Stimulated activated CD8-positive, alpha-beta memory T cell treated with anti-CD3 and anti-CD28 coated beads, Interleukin-12 subunit alpha, Interleukin-12 subunit beta, amount 100 ng/mL, for 1 hour (primary cell): ENCODE measurements at places on chromosomes 11 and 22.

DNA sequence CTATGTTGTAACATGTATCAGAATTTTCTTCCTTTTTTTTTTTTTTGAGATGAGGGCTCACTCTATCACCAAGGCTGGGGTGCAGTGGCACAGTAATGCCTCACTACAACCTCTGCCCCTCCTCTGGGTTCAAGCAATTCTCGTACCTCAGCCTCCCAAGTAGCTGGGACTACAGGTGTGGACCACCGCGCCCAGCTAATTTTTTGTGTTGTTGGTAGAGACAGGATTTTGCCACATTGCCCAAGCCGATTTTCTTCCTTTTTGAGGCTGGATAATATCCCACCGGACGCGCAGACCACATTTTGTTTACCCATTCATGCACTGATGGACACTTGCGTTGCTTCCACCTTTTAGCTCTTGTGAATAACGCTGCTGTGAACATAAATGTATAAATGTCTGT is 97.0 kb downstream of the BRD1 start:
- no peak for DNase-seq

DNA sequence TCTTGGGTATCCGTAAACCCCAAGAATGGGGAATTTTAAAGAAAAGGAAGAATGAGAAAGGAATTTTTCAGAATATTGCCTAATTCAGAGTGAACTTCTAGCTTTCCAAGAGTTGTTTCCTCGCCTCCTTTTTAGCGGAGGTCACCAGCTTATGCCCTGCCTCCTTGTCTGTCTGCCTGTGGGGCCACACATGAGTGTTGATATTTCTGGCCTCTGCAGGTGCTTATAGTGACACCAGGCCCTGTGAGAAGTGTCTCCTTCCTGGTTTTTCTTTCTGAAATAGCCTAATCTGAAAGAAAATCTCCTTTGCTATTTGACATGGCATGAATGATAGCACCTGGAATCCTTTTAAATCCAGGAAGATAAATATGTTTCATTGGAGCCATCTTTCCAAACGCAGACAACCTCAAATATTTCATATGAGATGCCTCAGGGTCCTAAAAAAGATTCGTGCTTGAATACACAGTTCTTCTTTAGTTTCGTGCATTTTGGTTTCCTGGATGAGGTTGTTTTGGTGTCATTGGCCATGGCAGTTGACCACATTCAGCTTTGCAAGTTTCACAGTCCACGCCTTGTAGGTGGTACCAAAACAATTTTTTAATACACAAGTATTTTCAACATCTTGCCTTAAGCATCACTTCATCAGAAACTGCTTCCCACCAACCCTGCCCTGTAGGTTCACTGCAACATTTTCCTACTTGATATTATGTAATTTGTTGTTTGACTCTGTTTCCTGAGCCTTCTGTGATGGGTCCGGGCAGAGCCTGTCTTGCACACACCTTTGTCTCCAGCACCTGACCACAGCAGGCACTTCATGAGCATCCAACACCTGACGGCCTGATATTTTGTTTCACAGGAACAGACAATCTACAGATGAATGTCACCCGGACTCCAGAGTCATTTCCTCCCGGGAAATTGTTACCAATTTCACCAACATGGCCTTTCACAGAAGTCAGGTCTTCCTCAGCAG is 159.4 kb downstream of the C11orf91 start:
- DNase-seq = no peak

- no peak for DNase-seq
These were observed 346.6 kb downstream of the AASDHPPT start for GRCh38 chr11:106424111-106424510.

DNA sequence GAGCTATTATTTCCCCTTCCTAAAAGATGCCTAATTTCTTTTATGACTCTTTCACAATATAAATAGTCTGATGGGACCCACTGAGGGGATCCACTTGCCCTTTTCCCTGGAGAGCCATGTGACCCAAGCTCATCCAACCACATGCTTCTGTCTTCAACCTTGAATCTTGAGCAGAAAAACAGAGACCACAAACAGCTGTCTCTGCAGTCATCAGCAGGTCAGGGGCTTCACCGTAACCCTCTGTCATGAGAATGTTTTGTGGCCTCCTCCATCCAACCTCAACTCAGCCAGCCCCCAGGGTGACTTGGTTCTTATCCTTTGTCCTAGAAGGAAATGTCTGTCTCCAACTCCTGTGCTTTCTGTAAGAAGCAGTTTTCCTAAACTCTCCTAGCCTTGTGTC is 129.6 kb upstream of the POU2AF2 start:
- DNase-seq = no peak

DNA sequence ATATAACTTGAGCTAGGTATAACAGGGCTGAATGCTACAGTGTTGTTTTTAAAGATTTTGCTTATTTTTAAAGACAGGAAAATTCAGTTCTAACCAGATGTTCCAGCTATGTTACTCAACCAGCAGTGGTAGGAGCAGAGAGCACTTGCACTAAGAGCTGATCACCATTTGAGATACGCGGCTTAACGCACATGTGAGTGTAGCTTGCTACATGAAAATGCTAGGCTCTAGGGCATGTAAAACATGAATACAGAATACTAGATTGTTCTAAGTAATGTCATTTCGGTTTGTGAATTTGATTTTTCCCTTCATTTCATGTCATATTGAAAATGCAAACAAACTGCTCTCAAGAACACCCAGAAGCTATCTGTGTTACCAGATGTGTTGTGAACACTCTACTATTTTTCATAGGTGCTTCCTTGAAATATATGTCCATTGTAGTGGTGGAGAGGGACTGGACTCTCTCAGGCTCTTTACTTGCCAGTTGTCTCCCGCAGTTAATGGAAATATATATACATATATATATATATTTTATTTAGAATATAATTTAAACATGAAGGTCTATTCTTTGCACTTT is 10.8 kb upstream of the TECTA start:
- DNase-seq = no peak

- DNase-seq = no peak
These were observed 6.1 kb downstream of the MPEG1 start for GRCh38 chr11:59206635-59207034.

GRCh38 chr22:30865656-30866055 is 102.9 kb downstream of the MORC2 start:
- DNase-seq = no peak

DNA sequence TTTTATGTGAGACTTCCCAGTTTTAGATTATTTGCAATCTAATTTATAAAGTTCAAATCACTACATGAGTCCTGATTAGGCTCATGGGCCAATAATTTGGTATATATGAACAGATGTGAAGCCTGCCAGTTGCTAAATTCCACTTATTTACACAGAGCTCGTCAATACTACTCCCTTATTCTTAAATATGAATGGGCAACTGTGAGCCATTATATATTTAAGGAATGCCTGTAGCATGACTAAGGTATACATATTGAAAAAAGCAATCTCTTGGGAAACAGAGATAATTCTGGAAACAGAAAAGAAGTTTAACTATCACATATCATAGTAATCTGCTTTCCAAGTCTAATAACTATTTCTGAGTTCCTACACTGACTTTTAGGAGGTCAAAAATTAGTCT is 27.0 kb downstream of the RBMXL2 start:
- no peak for DNase-seq

DNA sequence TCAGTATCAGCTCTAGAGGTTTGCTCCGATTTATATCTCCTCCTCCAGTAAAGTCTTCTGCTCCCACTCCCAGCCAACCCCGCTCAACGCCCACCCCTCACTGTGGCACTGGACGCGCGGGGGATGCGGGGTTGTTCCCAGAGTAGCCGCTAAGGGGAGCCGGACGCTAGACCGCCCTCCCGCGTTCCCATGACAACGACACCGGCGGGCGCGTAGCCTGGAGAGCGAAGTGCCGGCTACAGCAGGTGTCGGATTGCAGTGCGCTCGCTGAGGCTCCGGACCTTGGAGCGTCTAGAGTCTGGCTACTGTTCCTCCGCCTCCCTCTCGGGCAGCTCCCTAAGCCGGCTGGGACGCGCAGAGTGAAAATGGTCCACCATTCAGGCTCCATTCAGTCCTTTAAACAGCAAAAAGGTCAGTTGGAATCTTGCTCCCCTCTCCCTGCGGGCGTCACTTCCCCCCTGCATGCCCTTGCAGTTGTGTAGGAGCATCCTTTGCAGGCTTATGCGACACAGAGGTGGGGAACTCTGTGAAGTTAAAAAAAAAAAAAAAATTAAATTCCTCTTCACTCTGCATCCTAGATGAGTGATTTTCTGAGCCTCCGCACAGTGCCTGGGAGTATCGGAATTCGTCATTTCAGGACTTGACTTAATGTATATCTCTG is at the start of gene ANO3:
TSS of gene ANO3 (plus strand) at position 220 of the 661 bp plus-strand sequence. CDS start at position 366, 146 bp downstream.
- DNase-seq = no peak

GRCh38 chr22:24390576-24390975 is 36.8 kb upstream of the ADORA2A start:
- DNase-seq = no peak

- DNase-seq = no peak
These were observed 125.7 kb downstream of the DYNC2H1 start for GRCh38 chr11:103234974-103235373.

GRCh38 chr22:45960477-45961386 is 16.2 kb downstream of the WNT7B start:
- no peak for DNase-seq

DNA sequence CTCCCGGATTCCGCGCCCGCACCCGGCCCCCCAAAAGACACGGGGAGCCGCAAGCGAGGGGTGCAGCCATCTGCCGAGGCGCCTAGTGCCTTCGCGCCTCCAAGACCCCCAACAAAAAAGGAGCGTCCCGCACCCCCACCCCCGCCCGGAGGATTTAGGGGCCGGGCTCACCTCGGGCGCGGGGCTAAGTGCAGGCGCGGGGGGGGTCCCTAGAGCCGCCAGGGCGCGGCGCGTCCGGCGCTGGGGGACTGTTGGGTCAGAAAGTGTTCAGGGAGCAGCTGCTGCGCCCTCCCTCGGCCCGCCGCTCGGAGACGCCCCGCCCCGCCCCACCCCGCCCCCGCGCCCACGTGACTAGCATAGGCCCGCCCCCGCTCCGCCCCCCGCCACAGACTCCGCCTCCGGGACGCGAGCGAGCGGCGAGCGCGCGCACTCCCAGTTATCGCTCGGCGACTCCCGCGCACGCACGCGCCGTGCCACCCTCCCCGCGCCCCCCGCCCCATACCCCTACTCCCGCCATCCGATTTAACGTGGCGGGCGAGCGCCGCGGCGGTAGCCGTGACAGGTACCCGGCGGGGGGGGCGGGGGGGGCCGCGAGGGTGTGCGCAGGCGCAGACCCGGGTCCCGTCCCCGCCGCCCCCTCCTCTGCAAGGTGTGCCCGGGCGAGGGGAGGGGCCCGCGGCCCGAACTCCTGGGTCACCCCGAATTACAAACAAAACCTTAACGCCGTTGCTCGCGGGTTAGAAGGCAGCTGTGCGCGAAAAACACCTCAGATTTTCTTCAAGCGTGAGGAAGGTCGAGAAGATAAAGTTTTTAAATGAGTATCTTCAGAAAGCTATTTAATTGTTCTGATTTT is 56.2 kb downstream of the KCNJ4 start:
- peak; percentile 73 for DNase-seq

- no peak for DNase-seq
These were observed 72.1 kb upstream of the BMAL1 start for GRCh38 chr11:13205486-13205885.

DNA sequence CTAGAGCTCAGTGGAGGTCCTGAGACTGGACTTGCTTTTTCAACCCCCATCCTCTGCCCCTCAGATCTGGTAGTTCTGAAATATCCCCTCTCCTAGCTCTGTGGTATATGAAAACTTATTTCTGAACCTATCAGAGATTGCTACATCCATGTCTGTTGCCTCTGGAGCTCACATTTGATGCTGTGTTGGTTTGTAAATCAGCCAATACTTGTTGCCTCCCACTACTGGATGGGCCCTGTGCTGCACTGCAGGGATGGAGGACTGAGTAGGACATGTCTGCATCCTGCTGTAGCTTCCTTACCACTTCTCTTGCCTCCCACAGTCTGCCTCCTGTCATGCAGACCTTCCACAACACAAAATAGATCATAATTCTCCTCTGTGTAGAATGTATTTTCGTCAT is 5.2 kb downstream of the OLFML1 start:
- no peak for DNase-seq

DNA sequence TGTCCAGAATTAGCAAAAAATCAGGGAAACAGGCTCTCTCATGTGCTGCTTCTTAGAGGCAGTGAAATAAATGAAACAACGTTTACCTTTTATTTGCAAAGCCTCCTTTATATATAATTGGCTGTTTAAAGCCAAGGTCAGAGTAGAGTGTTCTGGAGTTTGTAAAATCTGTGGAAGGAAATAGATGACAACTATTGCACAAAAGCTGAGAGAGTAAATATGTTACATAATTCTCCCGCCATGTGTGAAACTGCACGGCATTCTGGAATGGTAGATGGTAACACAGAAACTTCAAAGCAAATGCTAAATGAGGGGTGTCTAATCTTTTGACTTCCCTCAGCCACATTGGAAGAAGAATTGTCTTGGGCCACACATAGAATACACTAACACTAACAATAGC is 51.5 kb upstream of the FGF3 start:
- no peak for DNase-seq

GRCh38 chr22:22184277-22184807 is 60.2 kb upstream of the VPREB1 start:
- no peak for DNase-seq

DNA sequence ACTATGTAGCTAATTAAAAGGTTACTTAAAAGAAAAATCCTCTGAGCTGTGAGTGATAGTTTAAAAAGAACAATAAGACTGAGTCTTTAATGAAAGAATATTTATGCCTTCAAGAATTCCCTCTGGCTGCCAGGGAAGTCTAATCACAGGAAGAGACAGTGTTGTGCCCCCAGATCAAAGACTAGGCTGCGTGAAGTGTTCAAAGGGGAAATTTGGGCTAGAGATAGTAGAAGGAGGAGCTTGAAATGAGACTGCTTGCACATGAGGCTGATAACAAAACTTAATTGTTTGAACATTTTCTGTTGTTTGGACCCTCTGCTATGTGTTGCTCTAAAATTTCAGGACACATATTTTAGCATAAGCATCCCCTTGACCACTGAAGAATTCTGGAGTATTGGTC is 99.7 kb upstream of the MTNR1B start:
- no peak for DNase-seq

DNA sequence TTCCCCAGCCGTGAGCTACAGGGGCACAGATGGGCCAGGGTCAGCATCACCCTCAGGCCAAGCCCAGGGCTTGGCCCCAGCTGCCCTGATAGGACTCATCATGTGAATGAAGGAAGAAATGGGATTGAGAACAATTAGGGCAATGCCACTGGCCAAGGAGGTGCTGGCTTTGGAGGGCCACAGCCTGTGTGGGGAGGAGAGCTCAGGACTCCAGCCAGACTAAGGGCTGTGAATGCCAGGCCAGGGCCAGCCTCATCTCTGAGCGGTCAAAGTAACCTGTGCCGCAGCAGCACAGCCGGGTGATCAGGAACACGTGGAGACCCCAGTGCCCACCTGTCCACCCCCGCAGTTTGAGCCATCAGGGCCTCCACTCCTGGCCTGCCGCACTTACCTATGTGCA is 10.1 kb downstream of the CHID1 start:
- DNase-seq = no peak

- DNase-seq = no peak
These were observed 14.6 kb downstream of the C11orf97 start for GRCh38 chr11:94526645-94527438.

- DNase-seq = no peak
These were observed 191.9 kb downstream of the EFCAB6 start for GRCh38 chr22:43620197-43620596.
